ENCODE measurements at places on chromosomes 6 and 20.

DNA sequence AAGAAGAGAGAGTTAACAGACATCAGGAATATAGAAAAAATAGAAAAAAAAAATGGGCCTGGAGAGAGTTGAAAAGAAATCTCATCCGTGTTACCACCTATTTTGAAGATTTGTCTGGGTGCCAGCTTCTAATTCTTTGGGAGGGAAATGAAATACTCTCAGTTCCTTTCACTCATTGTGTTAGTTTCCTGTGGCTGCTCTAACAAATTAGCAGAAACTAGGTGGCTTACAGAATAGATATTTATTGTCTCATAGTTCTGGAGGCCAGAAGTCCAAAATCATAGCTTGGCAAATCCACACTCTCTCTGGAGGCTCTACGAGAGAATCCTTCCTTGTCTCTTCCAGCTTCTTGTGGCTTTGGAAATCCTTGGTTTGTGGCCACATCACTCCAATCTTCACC lies 225.1 kb upstream of the BTBD3 start:
- DNase-seq, result no peak

- no peak for DNase-seq
Measured at GRCh38 chr20:58106143-58106750, 122.2 kb downstream of the ANKRD60 start.

DNA sequence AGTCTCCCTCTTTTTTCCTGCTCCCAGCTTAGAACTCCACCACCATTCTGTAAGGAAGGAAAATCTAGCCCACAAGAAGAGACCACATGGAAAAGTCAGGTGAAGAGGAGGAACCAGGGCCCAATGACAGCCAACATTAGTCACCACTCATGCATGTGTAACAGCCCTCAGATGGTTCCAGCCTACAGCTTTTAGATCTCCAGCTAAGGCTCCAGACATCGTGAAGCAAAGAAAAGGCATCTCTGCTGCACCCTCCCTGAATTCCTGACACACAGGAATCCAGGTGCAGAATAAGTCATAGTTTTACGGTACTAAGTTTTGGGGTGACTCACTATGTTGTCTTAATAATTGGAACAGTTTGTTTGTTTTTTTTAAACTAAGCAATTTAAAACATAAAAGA lies 25.5 kb downstream of the DCDC2 start:
- no peak for DNase-seq

GRCh38 chr6:43963203-43963602 lies 164.0 kb downstream of the MRPL14 start:
- no peak for DNase-seq

DNA sequence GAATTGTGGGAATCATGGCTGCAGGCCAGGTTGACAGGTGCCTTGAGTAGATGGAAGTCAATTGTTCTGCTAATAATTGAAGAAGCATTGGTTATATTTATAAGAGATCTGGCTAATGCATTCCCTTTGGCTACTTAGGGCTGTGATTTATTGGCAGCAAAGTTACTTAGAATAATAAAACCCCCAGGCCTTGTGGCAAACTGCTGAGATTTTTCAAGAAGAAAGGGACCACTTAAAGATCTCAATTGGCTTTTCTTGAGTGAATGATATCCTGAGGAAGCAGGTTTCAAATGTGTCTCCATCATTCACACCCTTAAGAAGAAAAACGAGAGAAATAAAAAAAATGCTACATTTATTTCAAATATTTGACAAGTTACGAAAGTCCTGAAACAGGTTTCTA lies 27.4 kb downstream of the DDO start:
- DNase-seq, result no peak

DNA sequence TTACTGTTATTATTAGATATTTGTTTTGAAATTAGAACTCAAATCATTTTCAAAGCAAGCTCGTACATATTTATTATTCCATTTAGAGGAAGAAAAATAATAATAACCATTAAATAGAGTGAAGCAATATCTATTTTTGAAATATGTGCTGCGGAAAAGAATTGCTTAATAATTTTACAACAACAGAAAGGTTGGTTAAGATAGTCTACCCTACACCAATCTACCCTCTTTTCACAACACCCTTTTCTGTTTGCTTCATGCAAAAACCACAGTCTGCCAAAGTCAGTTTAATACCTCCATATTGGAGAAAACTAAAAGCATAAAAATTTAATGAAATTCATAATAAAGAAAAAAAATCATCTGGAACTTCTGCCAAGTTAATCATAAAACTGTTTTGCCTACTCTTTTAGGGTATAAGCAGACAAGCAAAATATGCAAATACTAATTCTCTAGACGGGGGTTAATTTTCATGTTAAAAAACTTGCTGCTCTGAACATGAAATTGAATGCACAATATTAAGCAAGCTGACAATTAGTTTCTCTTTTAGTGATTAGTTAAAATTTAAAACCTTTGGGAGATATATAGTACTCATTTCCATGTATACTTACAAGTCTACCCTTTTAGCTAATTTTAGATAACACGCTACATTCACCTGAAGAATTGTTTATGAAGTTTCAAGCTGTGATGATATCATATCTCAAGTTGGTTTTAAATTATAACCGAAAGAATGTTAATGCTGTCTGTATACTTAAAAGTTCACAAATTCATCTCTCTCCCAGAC lies 100.2 kb downstream of the AHI1 start:
- DNase-seq, result no peak

DNA sequence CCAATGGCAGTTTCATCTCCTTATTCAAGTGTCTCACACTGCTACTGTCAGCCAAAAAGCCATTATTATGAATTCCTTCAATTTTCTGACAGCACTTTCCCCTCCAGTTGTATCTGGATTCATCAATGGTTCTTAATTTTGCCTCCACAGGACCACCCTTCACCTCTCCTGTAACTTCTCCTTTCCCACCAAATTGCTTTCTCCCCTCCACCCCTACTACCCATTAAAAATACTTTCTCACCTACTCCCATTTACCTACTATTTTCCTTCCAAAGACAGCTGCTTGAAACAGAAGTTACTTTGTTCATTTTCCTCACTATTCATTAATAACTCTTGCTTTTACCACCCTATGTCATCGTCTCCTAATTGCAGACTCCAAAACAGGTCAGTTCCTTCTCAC lies 29.8 kb downstream of the DEK start:
- no peak for DNase-seq

- DNase-seq, result no peak
Measured at GRCh38 chr6:30227763-30228487, 14.7 kb upstream of the TRIM26 start.

DNA sequence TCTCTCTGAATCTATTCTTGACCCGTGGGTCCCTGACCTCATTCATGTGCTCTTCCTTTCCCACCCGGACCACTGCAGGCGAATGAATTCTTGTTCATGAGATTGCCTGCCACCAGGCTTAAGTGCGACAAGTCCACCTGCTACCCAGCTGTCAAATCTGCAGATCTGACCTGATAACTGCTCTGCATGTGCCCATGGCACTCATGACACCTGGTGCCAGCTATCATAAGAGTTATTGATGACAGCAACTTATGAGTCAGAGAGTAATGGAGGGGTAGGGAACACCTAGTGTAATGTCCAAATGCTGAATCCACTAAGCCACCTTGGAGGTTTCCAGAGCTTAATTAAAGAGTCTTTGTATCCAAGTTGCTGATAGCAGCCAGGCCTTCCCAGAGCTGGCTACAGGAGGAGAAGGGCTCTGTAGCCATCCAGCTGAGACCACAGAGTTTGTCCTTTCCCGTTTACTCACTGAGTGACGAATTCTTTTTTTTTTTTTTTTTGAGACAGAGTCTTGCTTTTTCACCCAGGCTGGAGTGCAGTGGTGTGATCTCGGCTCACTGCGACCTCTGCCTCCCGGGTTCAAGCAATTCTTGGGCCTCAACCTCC lies 17.4 kb downstream of the SHLD1 start:
- DNase-seq, result no peak

DNA sequence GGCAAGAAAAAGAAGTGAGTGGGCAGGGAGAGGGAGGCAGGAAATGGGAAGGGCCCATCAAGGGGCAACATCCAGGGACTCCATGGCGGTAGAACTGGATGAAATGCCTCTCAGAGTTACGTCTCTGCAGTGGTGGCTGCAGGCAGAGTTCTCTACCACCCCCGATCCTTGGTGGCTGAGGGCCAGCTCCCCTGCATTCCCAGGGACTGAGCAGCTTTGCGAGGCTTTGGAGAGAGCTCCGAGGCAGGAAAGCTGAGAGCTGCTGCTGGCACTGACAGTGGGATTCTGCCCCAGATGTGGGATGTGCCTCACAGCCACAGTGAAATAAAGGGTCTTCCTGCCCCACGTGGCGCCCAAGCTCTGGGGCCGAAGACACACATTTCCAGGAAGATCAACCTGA lies 236.6 kb downstream of the SLC24A3 start:
- DNase-seq, result no peak

GRCh38 chr20:23282546-23282945 lies 68.0 kb upstream of the NXT1 start:
- no peak for DNase-seq

GRCh38 chr6:144644776-144645175 lies 359.6 kb downstream of the UTRN start:
- DNase-seq, result peak; percentile 18

DNA sequence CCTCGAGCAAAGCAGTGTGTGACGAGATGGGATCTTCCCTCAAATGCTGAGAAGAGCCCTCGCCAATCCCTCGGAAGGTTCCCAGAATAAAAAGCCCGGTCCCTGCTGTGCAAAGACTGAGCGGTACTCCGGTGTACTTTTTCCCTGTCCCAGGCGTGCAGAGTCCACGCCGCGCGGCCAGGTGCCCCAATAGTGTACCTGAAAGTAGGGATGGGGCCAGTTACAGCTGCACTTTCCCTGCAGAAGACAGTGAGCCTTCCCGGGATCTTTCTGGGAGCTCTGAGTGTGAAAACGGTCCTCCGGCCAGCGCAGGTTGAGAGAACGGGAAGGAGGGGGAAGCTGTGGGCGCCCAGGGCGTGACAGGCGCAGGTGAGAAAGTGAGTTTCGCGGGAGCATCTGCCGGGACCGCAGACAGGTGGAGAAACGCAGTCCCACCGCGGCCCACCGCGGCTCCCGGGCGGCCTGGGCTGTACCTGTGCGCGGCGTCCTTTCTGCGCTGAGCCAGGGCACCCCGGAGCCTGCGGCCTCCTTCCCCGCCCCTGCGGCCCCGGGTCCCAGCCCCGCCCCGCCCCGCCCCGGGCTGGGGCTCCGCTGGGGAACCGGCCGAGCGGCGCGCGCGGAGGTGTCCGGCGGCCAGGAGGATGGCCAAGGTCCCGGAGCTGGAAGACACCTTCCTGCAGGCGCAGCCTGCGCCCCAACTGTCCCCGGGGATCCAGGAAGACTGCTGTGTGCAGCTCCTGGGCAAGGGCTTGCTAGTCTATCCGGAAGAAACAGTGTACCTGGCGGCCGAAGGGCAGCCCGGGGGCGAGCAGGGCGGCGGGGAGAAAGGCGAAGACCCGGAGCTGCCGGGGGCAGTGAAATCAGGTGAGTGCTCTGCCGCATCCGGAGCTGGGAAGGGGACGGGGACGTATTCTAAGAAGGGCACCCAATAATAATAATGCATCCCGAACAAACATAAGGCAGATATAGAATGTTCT lies at the start of gene RFX6:
TSS of gene RFX6 (plus strand) at position 608 of the 977 bp plus-strand sequence. CDS start at position 642, 34 bp downstream.
- no peak for DNase-seq

DNA sequence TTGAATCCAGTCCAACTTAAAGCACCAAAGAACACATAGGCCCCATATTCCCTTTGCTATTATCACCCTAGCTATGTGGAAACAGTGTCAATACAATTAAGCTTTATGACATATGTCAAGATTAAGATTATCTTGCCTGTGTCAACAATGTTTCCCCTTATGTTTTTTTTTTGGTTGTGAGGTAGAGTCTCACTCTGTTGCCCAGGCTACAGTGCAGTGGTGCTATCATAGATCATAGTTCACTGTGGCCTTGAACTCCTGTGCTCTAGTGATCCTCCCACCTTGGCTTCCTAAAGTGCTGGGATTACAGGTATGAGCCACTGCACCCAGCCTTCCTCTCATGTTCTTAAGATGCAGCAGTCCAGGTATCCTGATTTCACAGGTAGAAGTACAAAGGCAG lies 17.8 kb downstream of the AFG1L start:
- no peak for DNase-seq

- DNase-seq, result no peak
Measured at GRCh38 chr6:170259278-170259677, 31.6 kb downstream of the DLL1 start.

GRCh38 chr20:55160996-55161395 lies 685.6 kb downstream of the DOK5 start:
- no peak for DNase-seq

GRCh38 chr6:100665041-100665380 lies 200.3 kb upstream of the SIM1 start:
- no peak for DNase-seq

DNA sequence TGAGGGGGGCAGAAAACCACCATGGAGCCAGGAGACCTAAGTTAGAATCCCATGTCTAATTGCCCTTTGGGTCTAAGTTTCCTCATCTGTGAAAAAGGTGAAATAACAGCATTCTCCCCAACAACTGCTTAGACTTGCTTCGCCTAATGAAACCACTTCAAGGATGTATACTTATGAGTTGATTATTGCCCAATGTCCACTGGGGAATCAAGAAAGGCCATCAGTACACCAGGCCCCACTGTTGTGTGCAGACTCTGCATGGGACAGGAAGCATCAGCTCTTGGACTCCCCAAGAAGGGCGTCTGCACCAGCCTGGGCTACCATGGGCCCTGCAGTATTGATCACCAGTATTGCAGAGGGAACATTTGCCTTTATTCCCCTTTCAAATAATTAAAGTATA lies 189.6 kb downstream of the MAFB start:
- no peak for DNase-seq

DNA sequence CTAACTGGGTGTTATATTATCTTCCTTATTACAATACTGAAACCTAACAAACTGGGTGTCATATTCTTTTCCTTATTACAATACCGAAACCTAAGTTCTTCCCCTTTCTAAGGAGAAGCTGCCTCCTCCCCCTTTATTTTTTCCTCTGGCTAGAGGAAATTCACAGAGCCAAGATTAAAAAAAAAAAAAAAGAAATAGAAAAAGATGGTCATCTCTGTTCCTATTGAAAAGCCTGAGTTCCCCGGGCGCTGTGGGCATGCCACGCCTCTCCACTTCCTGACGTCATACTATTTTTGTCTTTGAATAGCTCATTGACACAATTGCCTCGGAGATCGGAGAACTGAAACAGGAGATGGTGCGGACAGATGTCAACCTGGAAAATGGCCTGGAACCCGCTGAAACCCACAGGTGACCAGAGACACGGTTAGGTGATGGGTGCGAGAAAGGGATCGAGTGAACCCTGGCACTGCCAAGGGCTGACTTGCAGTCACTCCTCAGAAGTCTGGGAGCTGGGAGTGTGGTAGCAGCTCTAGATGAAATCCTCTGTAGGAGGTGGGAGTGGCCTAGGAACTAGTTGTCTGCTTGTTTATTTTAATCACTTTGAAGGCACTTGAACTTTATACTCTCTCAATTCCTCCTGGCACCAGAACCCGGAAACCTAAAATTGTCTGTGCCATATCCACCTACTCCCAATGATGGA lies 82.2 kb upstream of the NAA20 start:
- no peak for DNase-seq

DNA sequence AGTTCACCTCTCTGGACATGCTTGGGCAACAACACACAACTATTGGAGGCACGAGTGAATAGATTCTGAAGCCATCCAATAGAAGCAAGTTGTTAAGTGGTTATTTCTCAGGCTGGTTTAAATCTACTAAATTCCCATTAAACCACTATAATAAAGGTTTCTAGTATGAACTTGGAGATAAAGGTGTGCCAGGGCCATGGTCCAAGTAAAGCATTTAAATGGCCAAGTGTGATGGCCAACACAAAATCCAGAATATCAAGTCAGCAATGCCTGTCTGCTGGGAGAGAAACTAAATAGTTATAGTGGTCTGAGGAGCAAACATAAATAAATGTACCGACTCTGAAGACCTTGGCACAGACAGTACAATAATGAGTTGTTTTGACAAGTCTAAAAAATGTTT lies 294.3 kb upstream of the STXBP5 start:
- DNase-seq, result no peak
